Kidney (tissue), 22 donors: ENCODE measurements at places on chromosomes 13 and 19. TPM values are rescaled to one million over a fixed set of nuclear protein-coding genes. Genes with fewer than 3 reads are reported as not detected.

DNA sequence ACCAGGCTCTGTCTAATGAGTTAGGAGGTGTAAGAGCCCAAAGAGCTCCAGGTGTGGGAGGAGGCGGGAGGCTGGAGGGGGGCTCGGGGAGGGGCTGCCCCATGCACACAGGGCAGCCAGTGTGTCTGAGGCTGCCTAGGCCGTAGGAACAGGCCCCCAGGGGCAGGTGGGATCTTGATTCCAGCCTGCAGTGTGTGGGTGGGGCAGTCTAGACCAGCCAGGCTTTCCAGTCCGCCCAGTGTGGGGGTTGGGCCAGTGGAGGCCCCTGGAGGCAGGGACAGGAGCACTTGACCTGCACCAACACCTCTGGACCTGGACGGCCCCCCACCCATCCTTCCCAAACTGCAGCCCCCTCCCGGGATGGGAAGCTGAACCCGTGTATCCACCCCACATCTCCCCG, 5.4 kb upstream of the CAMSAP3 start:
- no peak overlapping the region for H3K4me3 ChIP-seq
- H3K36me3 ChIP-seq = no peaks in the 10 kb centered on the region
- no peaks in the 10 kb centered on the region for H3K27me3 ChIP-seq
- H3K4me1 ChIP-seq = no peaks in the 10 kb centered on the region

DNA sequence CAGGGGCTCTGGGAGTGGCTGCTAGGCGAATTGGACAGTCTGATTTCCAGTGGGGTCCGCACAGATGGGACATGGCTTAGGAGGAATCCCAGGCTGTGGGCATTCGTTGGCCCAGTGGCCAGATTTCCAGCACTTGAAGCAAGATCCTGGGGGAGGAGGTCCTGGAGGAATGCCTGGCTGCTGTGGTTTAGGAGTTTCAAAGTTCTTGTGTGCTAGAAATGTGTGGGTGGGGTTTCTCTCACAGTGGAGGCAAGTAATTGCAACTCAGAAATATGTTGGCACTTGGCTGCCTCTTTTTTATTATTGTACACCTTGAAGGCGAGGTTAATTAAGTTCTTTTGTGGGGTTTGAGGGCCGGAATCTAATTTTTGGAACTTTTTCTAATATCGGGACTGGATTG, 17.1 kb downstream of the IGFL3 start:
- H3K27me3 ChIP-seq = no peaks in the 10 kb centered on the region
- no peaks in the 10 kb centered on the region for H3K4me1 ChIP-seq
- no peak for DNase-seq
- H3K27ac ChIP-seq = no peak overlapping the region

- H3K27me3 ChIP-seq = no peaks in the 10 kb centered on the region
- H3K36me3 ChIP-seq = no peaks in the 10 kb centered on the region
- H3K4me3 ChIP-seq = no peak overlapping the region
- no peak overlapping the region for H3K27ac ChIP-seq
Observed at GRCh38 chr19:8515317-8515716, 1.4 kb upstream of the ZNF414 start.

GRCh38 chr13:25882466-25883357, 169.1 kb downstream of the SHISA2 start:
- H3K36me3 ChIP-seq = no peaks in the 10 kb centered on the region
- H3K4me3 ChIP-seq = peak overlapping the region; percentile 4
- H3K27ac ChIP-seq = no peak overlapping the region
- H3K27me3 ChIP-seq = no peaks in the 10 kb centered on the region

Gene AMER2
- total RNA-seq = 0.06 TPM

Gene ZNF763
- 9.8 TPM for total RNA-seq

Gene FCAR
- 1.8 TPM for total RNA-seq

GRCh38 chr13:36804588-36804987, 14.4 kb upstream of the RFXAP start:
- no peaks in the 10 kb centered on the region for H3K4me1 ChIP-seq
- no peak overlapping the region for H3K4me3 ChIP-seq
- H3K27me3 ChIP-seq = no peaks in the 10 kb centered on the region
- no peak overlapping the region for H3K27ac ChIP-seq
- no peaks in the 10 kb centered on the region for H3K36me3 ChIP-seq

Gene MISP3
- total RNA-seq = 8.7 TPM

Gene CYP2S1
- 2.0 TPM for total RNA-seq

DNA sequence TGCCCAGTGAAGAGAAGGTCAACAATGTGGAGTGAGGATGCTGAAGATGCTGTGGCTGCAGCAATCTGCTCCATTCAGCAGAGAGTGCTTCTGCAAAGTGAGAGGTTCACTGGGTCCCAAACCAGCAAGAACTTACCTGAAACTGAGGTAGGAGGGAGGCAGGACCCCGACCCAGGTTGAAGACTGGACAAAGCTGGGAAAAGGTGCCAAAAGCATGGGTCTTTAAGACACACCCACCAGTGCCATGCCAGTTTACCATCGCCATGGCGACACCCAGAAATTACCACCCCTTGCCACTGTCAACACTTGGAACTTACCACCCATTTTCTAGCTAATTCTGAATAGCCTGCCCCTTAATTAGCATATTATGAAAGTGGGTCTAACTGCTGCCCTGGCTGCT, 70.7 kb downstream of the RGCC start:
- DNase-seq = no peak
- no peak overlapping the region for H3K4me3 ChIP-seq
- no peaks in the 10 kb centered on the region for H3K4me1 ChIP-seq
- no peaks in the 10 kb centered on the region for H3K36me3 ChIP-seq
- no peaks in the 10 kb centered on the region for H3K27me3 ChIP-seq

DNA sequence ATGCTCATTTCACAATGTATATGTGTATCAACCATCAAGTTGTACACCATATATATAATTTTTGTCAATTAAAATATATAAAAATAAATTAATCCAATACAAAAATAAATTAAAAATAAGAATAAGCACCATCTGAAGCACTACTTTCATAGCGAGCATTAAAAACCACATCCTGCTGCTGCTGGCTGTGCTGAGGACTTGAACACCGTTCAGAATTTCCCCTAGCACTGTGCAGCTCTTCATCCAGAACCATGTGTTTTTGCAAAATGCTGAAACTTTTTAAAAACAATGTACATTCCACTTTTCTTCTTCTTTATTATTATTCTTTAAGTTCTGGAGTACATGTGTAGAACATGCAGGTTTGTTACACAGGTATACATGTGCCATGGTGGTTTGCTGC, 40.0 kb upstream of the FOXO1 start:
- H3K4me1 ChIP-seq = no peaks in the 10 kb centered on the region
- H3K36me3 ChIP-seq = no peaks in the 10 kb centered on the region
- H3K4me3 ChIP-seq = no peak overlapping the region
- no peaks in the 10 kb centered on the region for H3K27me3 ChIP-seq

DNA sequence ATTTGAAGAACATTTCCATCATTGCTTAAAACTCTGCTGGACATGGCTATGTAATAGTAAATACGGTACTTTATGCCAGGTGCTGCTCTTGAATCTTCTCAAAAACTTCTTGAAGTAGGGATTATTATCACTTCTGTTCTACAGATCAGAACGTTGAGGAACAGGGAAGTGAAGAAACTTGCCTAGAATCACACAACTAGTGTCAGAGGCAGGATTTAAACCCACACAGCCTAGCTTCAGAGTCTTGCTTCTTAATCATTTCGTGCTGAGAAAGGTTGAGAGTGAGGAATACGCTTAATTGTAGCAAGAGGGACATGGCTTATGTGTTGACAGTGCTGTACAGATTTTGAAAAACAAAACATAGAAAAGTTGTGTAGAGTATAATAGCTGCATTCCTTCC, 13.5 kb downstream of the TM9SF2 start:
- H3K4me1 ChIP-seq = no peaks in the 10 kb centered on the region
- H3K27ac ChIP-seq = no peak overlapping the region
- H3K27me3 ChIP-seq = no peaks in the 10 kb centered on the region
- no peak overlapping the region for H3K4me3 ChIP-seq

GRCh38 chr19:29542776-29543175, 17.0 kb downstream of the VSTM2B start:
- H3K27me3 ChIP-seq = no peaks in the 10 kb centered on the region
- no peak overlapping the region for H3K27ac ChIP-seq
- no peaks in the 10 kb centered on the region for H3K4me1 ChIP-seq
- DNase-seq = peak; percentile 9
- H3K36me3 ChIP-seq = no peaks in the 10 kb centered on the region

GRCh38 chr19:48812094-48812929, 1.5 kb upstream of the BCAT2 start:
- peak overlapping the region; percentile 91 for H3K27ac ChIP-seq
- peak; percentile 85 for DNase-seq
- peak overlapping the region; percentile 50 for H3K4me3 ChIP-seq
- no peaks in the 10 kb centered on the region for H3K4me1 ChIP-seq
- H3K36me3 ChIP-seq = no peaks in the 10 kb centered on the region

DNA sequence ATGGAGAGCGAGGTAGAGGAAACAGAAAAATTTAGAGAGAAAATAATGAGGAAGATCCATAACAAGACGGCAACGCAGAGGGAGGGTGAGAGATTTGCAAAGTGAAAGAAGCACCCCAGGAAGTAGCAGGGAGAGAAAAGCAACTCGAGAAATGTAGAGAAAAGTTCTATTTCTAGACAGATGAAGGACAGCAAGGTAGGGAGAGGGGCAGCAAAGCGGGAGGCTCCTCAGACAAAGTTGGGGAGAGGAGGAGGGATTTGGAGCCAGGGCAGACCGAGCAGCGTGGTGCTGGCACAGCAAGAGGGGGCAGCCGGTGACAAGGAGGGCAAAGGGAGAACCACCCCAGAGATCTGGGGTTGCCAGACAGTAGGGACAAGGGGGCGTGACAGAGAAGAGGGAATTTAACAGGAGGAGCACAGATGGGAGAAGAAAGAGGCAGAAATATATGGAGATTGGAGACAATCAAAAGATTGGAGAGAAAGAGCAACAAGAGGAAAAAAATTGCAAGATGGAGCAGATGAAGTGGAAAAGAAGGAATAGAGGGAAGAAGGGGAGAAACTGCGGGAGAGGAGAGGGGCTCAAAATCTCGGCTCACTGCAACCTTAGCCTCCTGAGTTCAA, 989 bp downstream of the ZNF766 start:
- peak; percentile 46 for DNase-seq
- peak overlapping the region; percentile 98 for H3K27ac ChIP-seq
- no peaks in the 10 kb centered on the region for H3K4me1 ChIP-seq
- peaks cover 2% of the 10 kb centered on the region for H3K36me3 ChIP-seq
- H3K27me3 ChIP-seq = no peaks in the 10 kb centered on the region

Gene CDC34
- total RNA-seq = 33.8 TPM

- no peak for DNase-seq
- no peaks in the 10 kb centered on the region for H3K36me3 ChIP-seq
- H3K4me3 ChIP-seq = no peak overlapping the region
- no peaks in the 10 kb centered on the region for H3K27me3 ChIP-seq
- no peak overlapping the region for H3K27ac ChIP-seq
Observed at GRCh38 chr13:108121406-108121805, 93.9 kb downstream of the LIG4 start.

- peaks cover 6% of the 10 kb centered on the region for H3K4me1 ChIP-seq
- no peak for DNase-seq
- H3K36me3 ChIP-seq = peaks cover 8% of the 10 kb centered on the region
- H3K27ac ChIP-seq = no peak overlapping the region
Observed at GRCh38 chr19:2735374-2735773, 4.4 kb downstream of the SLC39A3 start.

- peak overlapping the region; percentile 23 for H3K27ac ChIP-seq
- H3K4me3 ChIP-seq = no peak overlapping the region
- DNase-seq = peak; percentile 69
Observed at GRCh38 chr19:55649268-55650125, 1.5 kb downstream of the CCDC106 start.

Gene NACC1
- total RNA-seq = 46.1 TPM

- H3K4me1 ChIP-seq = no peaks in the 10 kb centered on the region
- H3K4me3 ChIP-seq = no peak overlapping the region
- no peaks in the 10 kb centered on the region for H3K27me3 ChIP-seq
Observed at GRCh38 chr19:33740811-33741396, 55.8 kb upstream of the KCTD15 start.

- no peak for DNase-seq
- H3K4me3 ChIP-seq = no peak overlapping the region
- no peaks in the 10 kb centered on the region for H3K27me3 ChIP-seq
- H3K36me3 ChIP-seq = no peaks in the 10 kb centered on the region
- H3K27ac ChIP-seq = no peak overlapping the region
Observed at GRCh38 chr13:76798037-76798436, 88.2 kb downstream of the KCTD12 start.

Gene ATP4A
- total RNA-seq = not detected

Gene CLEC17A
- total RNA-seq = 0.76 TPM

Gene VAV1
- total RNA-seq = 15.5 TPM

Gene ZNF285
- 4.9 TPM for total RNA-seq

GRCh38 chr19:51724543-51724942, 752 bp upstream of the HAS1 start:
- H3K4me3 ChIP-seq = no peak overlapping the region
- H3K4me1 ChIP-seq = no peaks in the 10 kb centered on the region
- H3K27me3 ChIP-seq = peaks cover 9% of the 10 kb centered on the region
- no peak for DNase-seq
- no peak overlapping the region for H3K27ac ChIP-seq
- H3K36me3 ChIP-seq = no peaks in the 10 kb centered on the region

Gene GPC6
- 15.5 TPM for total RNA-seq

Gene CFAP97D2
- total RNA-seq = not detected

Gene FFAR2
- total RNA-seq = 0.22 TPM

- DNase-seq = no peak
- H3K27ac ChIP-seq = no peak overlapping the region
- no peaks in the 10 kb centered on the region for H3K36me3 ChIP-seq
- H3K4me3 ChIP-seq = no peak overlapping the region
- peaks cover 22% of the 10 kb centered on the region for H3K27me3 ChIP-seq
- H3K4me1 ChIP-seq = no peaks in the 10 kb centered on the region
Observed at GRCh38 chr19:50780753-50781435, 9.3 kb upstream of the ACP4 start.

DNA sequence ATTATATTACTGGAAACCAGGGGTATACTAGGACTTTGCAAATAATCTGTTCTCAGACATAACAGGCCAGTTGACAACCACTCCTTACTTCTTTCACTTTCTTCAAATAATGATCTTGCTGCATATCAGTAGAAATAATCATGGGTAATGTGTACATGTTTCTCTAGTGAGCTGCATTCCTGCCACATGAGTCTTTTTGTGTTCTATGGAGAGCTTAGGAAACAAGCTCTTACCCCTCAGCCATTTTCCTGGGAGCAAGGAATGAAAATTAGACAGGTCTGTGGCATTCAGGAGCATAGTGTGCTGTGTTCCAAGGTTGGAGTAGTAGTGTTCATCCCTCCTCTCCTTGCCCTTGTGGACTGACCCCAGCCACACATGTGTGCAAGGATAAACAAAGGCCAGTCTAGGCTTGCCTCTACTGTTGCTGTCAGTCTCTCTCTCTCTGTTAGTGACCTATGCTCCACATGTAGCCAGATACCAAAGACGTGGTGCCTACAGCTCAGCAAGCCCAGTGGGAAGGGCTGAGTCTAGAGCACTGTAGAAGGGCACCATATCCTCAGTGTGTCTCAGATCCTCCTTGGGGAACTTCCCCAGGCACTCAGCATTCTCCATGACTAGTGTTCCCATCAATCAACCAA, 11.5 kb upstream of the OXGR1 start:
- no peak overlapping the region for H3K27ac ChIP-seq
- no peaks in the 10 kb centered on the region for H3K4me1 ChIP-seq
- H3K36me3 ChIP-seq = no peaks in the 10 kb centered on the region
- no peak overlapping the region for H3K4me3 ChIP-seq

GRCh38 chr13:62035981-62036380, 620.3 kb upstream of the PCDH20 start:
- DNase-seq = no peak
- H3K36me3 ChIP-seq = no peaks in the 10 kb centered on the region
- no peak overlapping the region for H3K4me3 ChIP-seq
- H3K4me1 ChIP-seq = no peaks in the 10 kb centered on the region
- no peak overlapping the region for H3K27ac ChIP-seq

Gene MAP4K1
- 17.7 TPM for total RNA-seq

- no peaks in the 10 kb centered on the region for H3K36me3 ChIP-seq
- H3K4me1 ChIP-seq = no peaks in the 10 kb centered on the region
- no peak overlapping the region for H3K27ac ChIP-seq
- H3K27me3 ChIP-seq = no peaks in the 10 kb centered on the region
Observed at GRCh38 chr13:37127691-37128241, 22.3 kb upstream of the CSNK1A1L start.
